ENCODE measurements at places on chromosomes 7 and 10.

- DNase-seq: no peak
Measured at GRCh38 chr10:53153831-53154230, 381.2 kb upstream of the MBL2 start.

DNA sequence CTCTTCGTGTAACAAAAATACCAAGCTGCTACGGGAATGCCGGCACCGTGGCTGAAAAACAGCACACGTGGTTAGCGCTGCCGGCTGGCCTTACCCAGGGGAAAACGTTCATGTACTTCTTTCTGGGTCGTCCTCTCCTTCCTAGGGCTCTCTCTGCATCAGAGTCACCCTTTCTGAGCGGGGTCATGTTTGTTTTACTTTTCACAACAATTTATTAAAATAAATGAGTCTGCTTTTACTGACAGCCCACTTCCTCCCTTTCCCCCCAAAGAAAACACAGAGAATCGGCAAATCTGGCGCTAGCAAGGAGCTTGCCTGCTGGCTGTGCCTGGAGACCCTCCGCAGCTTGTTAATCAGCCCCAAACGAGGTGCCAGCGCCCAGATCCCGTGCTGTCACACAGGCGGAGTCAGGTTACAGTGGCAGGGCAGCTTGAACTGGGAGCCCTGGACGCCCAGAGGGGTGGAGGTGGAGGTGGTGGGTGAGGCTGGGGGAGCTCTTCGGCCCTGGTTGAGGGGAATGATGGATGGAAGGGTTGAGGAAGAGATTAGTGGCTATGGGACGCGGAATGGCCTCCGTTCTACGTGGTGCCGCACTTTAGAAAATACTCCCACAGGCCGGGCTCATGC is 162.2 kb upstream of the TNS3 start:
- no peak for DNase-seq

DNA sequence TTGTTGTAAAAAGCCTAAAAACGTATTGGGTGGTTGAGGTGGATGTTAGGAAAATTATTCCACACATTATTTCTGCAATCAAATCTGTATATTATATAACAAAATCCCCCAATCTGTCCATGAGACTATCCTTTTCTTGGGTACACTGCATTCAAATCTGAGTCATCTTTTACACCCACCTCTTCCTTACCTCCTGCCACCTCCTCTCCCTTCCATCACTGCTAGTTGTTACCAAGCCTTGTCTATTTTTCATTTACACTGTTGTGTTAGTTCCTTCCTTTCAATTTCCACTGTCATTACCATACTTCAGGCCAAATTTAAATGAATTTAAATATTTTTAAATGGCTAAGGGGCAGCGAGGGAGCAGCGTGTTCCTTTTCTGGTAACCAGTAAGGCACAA is 83.3 kb downstream of the ITGA8 start:
- DNase-seq: no peak

DNA sequence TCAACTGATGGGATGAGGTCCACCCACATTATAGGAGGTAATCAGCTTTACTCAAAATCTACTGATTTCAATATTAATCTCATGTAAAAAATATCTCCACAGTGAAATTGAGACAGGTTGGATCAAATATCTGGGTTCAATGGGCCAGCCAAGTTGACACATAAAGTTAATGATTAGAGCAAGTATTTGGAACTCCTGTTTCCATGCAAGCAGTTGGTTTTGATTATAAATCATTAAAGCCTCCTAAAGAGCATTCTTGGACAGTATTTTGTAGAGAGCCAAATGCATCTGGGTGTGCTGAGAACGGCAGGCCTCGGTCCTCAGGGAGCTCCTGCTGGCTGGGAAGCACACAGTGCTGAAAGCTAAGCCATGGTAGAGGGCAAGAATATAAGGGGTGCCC is 126.9 kb upstream of the BTBD16 start:
- no peak for DNase-seq

DNA sequence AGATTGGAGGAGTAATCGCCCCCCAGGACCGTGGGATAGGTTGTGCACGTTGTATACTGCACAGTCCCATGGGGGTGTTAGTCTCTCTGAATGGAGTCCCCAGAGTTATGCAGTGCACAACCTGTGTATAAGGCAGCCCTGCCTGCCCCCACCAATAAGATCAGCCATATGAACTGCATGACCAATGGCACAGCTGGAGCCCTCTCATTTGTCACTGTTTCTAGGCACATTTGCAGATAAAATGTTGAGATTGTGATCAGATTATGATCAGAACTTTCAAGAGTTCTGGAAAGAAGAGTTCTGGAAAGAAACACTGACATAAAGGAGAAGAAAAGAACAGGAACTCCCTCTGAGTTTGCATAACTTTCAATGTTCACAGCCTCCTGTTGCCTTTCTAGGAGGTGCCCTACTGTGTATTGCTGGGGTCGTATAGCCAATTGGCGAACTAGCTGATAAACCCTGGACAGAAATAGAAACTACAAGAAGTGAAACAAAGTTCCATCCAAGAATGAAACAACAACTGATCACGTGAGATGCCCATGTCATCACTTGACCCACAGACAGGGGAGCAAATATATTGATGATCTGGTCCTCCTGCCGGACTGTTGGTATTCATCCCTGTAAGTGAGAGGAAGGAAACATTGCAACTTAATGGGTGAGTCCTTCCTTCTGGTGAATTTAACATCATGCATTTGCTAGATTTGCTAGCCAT is 49.6 kb upstream of the TOMM7 start:
- no peak for DNase-seq

- DNase-seq: no peak
Measured at GRCh38 chr7:94874036-94874785, 33.2 kb upstream of the PPP1R9A start.

GRCh38 chr10:112446055-112446854 is 459 bp downstream of the ZDHHC6 start:
- DNase-seq: no peak

GRCh38 chr7:81990395-81990794 is 220.5 kb upstream of the HGF start:
- DNase-seq: no peak

- DNase-seq: no peak
Measured at GRCh38 chr10:72264536-72264935, 9.2 kb upstream of the DDIT4 start.

DNA sequence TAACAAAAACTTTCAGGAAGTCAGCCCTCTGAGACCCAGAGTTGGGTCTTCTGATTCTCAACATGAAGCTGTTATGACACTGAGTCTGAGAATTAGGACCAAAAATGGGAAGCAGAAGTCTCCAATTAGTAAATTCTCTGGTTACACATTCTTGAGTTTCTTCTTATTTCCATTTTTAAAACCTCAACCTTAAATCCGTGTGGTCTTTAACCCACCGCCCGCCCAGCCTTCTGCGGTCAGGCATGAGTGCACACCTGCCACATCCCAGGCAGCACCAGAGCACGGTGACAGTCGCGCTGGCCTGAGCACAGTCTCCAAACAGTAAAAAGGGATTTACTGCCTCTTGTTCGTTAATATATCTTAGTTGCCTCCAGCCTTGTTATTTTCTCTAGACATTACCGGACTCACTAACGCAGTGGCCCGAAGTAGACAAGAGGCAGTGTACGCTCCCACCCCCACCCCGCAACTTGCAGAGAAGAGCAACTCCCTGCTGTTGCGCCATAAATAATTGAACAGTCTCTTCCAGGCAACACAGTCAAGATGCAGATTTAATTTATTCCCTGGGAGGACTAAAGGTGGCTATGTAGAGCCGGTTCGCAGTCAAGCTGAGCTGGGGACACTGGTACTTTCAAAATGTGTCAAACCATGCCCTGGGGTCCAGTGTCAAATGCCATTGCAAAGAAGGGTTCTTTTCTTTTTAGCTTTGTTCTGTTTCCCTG is 147.0 kb upstream of the CELF2 start:
- no peak for DNase-seq

GRCh38 chr10:126561294-126561920 is 109.1 kb downstream of the C10orf90 start:
- no peak for DNase-seq

DNA sequence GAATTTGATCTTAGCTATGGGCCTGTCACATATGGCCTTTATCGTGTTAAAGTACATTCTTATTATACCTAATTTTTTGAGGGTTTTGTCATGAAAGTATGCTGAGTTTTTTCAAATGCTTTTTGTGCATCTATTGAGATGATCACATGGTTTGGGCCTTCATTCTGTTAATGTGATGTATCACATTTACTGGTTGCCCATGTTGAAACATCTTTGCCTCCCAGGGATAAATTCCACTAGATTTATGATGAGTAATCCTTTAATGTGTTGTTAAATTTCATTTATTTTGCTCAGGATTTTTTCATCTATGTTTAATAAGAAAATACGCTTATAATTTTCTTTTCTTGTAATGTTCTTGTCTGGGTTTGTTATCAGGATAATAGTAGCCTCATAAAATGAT is 442.0 kb downstream of the MDFIC start:
- no peak for DNase-seq

GRCh38 chr7:19491371-19491770 is 217.5 kb downstream of the POLR1F start:
- no peak for DNase-seq

DNA sequence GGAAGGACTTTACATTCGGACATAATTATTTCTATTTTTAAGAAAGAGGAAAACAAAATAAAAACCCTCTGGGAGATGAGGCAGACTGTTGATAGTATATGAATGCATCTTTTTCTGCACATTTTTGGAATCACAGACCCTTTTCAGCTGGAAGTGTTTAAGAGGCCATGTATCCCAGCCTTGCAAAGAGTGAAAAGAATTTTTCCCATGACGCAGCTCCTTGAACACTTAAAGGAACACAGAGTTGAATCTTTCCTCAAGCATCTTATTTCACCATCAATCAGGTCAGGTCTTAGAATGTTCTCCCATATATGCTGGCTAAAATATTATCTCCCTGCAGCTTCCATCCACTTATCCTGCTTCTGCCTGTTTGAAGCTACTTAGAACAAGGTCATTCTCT is 45.9 kb upstream of the PAPSS2 start:
- no peak for DNase-seq

GRCh38 chr10:130999376-131000202 is 311.9 kb downstream of the TCERG1L start:
- DNase-seq: no peak

DNA sequence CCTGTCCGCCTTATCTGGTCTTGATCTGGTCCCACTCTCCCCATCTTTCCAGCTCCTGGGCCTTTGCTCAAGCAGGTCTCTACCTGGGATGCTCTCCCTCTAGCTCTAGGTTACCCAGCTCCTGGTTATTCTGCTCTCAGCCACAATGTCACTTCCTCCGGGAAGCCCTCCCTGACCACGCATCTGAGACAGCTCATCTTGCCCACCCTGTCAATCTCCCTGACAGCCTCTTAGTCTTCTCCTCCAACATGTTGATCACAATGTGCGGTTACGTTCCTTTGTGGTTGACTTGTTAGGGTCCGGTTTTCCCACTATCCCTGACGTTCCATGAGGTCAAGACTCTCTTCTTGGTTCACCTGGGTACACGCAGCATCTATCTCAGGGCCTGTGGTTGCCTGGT is 55.6 kb downstream of the GOLGA7B start:
- DNase-seq: no peak

- no peak for DNase-seq
Measured at GRCh38 chr7:35988105-35988504, 164.9 kb upstream of the EEPD1 start.

DNA sequence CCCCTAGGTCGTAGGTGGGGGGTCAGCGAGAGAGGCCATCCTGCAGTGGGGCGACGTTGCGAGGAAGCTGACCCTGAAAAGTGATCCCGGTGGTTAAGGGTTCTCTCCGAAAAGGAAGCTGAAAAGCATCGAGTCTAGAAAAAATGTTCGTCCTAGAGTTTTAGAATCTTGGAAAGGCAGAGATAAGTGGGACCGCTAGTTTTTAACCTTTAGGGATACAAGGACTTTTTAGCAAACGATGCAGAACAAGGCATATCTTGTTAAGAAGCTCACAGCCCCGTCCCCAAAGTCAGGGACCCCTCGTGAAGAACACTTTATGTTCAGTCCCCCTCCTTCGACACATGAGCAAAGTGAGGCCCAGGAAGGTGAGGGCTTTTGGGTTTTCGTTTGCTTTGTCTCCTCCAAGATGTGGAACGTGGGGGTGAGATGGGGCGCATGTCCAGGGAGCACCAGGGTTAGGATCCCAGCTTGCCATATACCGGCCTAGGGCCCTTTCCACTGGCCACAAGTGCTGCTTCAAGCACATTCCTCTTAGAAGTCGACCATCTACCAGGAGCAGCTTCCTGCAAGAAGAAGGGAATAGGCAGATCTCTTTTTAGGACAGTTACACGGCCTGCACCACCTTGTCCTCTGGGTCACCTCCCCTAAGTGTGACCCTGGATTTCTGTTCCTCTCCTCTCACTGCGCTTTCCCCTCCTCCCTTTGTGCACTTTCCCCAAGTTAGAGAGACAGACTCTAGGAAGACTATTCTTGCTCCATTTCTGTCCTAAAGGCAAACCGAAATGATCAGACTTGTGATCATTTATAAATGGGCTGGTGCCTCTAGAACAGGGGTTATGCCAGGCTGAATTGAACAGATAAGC is 969 bp downstream of the SLC35G1 start:
- DNase-seq: peak; percentile 18

- no peak for DNase-seq
Measured at GRCh38 chr10:118764195-118764594, 9.4 kb upstream of the CACUL1 start.

DNA sequence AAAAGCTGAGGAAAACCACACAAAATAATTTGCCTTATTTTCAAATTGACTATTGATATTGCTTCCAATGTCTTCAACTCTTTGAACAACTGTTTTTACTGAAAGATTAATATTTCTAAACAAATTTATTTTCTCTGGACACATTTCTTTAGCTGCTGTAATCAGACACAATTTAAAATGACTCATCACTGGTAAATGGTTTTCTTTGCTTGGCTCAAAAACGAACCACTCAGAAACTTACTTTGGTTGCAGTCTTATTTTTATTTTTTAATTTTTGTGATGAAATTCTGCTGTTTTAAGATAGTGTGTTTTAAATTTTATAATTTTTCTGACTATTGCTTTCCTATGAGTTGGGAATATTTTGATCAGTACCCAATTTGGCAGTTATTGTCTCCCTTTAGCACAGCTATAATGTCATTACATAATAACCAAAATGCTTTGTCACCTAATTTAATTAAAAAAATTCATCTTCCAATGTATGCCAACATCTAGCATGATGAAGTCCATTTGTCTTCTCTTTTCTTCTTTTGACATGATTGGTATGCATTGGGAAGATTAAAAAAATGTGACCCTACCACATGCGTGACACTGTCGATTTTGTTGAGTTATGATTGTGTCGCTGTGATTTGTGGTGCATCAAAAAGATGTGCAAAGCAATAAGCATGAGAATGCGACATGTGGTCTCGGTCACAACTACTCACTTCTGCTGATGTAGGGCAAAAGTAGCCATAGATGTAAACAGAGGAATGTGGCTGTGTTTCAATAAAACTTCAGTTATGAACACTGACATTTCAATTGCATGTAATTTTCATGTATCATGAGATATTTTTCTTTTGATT is 222.3 kb downstream of the SUGCT start:
- no peak for DNase-seq

DNA sequence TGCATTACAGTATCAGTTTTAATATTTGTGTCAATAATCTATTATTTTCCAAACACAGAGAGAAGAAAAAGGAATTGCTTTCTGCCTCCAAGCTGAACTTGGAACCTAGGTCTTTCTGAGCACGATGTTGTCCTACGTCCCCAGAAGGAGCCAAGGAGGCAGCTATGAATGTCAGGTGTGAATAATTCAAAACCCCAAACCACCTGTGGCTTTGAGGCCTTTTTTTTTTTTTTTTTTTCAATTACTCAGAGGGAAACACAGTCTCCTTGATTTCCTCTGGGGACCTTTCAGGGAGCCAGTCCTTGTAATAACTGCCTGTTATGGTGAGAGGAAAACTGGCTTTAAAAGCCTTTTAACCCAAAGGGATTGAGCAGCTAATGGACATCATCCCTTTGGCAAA is 8.3 kb downstream of the GPR85 start:
- DNase-seq: no peak

GRCh38 chr10:76282061-76283025 is 850.9 kb downstream of the LRMDA start:
- peak; percentile 79 for DNase-seq

All from large intestine (tissue), 12 donors.